Stimulated activated CD4-positive, alpha-beta T cell treated with anti-CD3 and anti-CD28 coated beads, Interleukin-1b, Interleukin-23, amount 100 ng/mL, for 24 hours (primary cell): ENCODE measurements at places on chromosomes 13 and 19.

DNA sequence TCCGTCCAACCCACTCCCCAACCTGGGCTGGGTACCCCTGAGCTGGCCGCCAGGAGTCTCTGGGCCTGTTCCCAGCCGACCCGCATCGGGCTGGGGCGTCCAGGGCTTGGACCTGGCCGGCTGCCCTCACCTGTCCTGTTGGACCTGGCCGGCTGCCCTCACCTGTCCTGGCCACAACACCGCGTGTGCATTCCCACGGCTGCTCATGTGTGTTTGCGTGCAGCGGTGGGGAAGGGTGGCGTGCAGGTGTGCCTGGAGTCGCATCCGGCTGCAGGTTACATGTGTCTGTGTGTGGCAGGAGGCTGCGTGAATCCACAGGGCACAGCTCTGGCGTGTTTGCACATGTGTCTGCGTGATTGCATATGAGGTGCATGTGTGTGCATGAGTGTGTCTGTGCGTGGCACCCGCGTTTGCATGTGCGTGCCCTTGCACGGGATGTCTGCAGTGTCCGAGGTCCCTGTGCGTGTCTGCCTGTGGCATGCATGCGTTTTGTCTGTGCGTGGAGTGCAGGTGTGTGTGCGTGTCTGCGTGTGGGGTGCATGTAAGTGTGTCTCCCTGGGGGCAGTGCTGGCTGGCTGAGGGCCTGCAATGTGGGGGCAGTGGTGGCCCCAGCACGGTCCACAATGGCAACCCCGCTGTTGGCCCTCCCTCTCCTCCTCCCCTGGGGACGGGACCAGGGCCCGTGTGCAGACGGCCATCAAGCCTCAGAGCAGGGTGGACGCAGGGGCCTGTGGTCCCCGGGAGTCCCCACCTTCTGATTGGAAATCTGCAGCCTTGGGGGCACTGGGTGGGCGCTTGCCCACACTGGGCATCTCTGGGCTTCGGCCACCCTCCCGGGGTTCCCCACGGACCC is 3.4 kb downstream of the EFNA2 start:
- no peak for DNase-seq

- DNase-seq: no peak
Measured at GRCh38 chr19:32895384-32895783, 25.8 kb upstream of the SLC7A9 start.

GRCh38 chr13:35771898-35772297 is 295.4 kb upstream of the MAB21L1 start:
- DNase-seq: no peak

- DNase-seq: no peak
Measured at GRCh38 chr19:31543456-31543855, 194.2 kb upstream of the TSHZ3 start.

DNA sequence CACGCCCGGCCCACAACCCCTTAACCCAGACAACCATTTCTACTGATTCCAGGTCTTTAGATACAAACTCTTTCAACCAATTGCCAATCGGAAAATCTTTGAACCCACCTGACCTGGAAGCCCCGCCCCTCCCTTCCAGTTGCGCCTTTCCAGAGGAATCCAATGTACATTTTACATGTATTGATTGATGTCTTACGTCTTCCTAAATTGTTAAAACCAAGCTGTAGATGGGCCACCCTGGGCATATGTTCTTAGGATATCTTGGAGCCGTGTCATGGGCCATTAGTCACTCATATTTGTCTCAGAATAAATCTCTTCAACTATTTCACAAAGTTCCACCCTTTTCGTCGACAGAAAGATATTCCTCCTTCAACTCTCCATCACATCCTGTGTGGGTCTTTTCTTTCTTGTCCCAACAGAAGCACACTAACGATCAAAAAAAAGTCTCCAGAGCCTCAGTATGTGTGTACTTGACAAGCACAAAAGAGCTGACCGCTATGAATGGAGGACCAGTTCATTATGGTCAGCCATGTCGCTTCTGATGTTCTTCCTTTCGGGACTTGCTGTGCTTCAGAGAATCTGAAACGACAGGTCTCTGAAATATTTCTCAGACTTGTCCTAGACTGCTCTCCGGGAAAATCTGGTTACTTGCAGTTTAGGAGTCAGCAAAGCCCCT is 601 bp upstream of the ZNF749 start:
- peak; percentile 3 for DNase-seq

- no peak for DNase-seq
Measured at GRCh38 chr19:50803633-50804419, 13.6 kb downstream of the ACP4 start.

- no peak for DNase-seq
Measured at GRCh38 chr13:103547914-103548313, 481.7 kb upstream of the SLC10A2 start.

- no peak for DNase-seq
Measured at GRCh38 chr13:50197705-50198104, 182.5 kb downstream of the KCNRG start.

DNA sequence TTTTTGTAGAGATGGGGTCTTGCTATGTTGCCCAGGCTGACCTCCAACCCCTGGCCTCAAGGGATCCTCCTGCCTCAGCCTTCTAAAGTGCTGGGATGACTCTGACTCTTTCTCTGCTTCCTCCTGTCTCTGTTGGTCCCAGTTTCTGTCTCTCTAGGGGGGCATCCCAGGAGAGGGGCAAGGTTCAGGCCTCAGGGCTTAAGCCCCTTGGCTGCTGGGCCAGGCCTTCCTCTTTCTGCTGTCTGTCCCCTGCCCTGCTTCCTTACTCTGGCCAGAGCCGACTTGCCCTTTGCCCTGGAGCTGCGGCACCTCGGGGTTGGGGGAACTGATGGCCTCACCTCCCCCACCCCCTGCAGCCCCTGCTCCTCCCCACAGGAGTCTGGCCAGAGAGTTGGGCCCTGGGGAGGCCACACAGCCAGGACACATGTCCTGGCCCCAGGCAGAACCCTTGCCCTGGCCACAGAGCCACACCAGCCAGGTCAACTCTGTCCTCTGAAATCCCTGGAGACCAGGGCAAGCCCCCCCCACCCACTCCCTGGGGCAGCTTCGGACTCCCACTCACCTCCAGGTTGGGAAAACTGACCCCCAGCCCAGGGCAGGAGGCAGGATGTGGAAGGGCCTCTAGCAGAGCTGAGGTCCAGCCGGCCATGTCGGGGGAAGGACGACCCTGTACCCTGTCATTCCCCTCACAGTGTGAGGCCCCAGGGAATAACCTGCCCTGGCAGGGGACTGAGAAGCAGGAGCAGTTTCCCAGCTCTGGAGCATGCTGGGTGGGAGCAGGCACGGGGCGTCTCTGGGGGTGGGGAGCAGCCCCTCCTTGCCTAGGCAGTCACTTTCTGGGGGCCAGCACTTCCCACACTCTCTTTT is 23.7 kb downstream of the CEBPA start:
- no peak for DNase-seq

DNA sequence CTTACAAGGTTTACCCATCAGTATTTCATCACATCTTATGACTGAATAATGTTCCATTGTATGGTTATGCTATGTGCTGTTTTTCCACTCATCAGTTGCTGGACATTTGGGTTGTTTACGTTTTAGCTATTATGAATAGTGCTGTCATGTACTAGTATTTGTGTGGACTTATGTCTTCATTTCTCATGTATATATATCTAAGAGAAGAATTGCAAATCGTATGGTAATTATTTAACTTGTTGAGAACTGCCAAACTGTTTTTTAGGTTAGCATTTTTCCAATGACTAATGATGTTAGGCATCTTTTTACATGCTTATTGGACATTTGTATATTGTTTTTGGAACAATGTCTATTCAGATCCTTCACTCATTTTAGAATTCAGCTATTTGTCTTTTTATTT is 368.3 kb downstream of the LMO7 start:
- no peak for DNase-seq

DNA sequence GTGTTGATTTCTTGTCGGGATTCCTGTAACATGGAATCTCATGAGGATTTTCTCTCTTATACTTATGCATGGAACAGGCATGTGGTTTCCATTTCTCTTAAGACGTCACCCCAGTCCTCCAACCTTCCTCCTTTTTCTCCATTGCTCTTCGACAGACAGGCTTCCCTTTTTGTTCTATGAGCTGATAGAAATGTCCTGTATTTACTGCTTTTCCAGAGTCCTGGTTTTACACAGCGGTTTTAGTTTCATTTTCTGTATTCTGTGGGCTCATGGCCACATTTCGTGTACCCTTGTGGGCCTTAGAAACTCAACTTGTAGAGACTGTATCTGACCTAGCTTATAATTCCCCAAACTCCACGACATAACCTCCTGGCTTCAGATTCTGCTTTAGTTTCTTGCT is 113.1 kb downstream of the PAN3 start:
- DNase-seq: no peak

- no peak for DNase-seq
Measured at GRCh38 chr13:65844266-65844841, 1385.8 kb downstream of the PCDH9 start.

DNA sequence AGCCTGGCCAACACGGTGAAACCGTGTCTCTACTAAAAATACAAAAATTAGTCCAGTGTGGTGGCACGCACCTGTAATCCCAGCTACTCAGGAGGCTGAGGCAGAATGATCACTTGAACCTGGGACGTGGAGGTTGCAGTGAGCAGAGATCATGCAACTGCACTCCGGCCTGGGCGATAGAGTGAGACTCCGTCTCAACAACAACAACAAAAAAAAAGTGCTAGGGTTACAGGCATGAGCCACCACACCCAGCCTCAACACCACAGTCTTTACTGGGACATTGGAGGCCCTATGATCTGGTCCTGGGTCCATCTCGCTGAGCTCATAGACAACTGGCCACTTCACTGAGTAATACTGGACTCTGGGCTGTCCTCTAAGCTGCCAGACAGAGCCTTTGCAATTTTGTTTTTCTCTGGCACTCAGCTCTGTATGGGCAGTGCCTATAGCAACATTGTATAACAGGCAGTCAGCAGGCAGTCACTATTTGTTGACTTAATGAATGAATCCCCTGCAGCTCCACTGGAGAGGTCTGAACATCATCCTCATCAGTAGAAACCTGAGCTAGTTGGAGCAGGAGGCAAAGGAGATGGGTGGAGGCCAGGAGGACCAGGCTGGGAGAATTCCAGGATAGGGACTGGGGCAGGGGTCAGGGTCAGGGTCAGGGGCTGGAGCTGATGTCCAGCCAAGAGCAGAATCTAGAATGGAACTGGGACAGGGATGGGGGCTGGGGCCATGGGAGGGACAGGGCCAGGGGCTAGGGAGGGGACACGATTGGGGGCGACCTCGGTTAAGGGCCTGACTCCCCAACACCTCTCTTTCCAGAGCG is 8.1 kb downstream of the BLOC1S3 start:
- DNase-seq: no peak

- no peak for DNase-seq
Measured at GRCh38 chr13:24103782-24104372, 56.6 kb upstream of the SPATA13 start.

GRCh38 chr13:107210723-107211030 is 642.7 kb upstream of the ARGLU1 start:
- no peak for DNase-seq
